ENCODE measurements at places on chromosomes 4 and X.

- DNase-seq: no peak
Measured at GRCh38 chr4:152342293-152342692, 193.6 kb downstream of the FBXW7 start.

DNA sequence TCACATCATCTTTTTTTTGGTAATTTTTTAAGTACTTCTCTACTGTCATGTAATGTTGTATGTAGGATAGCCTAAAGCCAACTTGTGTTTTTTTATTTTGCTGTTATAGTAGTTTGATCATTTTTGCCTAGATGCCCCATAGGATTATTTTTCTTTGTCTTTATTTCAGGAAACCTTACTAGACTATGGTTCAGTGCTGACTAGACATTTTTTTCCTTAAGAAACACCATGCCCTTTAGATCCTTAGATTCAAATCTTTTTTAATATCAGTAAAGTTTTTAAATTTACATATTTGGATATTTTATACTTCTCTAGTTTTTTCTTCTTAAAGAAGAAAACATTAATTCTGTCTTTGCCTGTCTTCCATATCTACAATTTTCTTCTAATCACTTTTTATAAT, 221.3 kb downstream of the IDS start:
- DNase-seq: no peak

- no peak for DNase-seq
Measured at GRCh38 chr4:71441186-71442169, 102.7 kb downstream of the SLC4A4 start.

- DNase-seq: no peak
Measured at GRCh38 chr4:152265149-152265621, 270.7 kb downstream of the FBXW7 start.

GRCh38 chr4:46676364-46676763, 232.7 kb downstream of the COX7B2 start:
- no peak for DNase-seq

GRCh38 chrX:19616959-19617358, 101.7 kb upstream of the MAP3K15 start:
- no peak for DNase-seq

DNA sequence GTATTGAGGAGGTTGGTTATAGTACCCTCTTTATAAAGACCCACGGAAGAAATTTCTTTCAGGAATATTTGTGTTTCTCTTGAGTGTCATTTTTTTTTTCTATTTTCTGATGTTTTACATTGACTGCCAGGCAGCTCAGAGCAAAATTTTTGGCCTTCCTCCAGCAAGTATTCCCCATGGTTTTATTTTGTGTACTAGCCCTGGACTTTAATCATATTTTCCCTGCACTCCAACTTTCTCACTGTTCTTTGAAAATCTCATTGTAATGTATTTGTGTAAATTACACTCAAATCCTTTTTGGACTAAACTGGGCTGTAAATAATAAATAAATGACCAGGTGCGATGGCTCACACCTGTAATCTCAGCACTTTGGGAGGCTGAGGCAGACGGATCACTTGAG, 45.6 kb upstream of the USP46 start:
- no peak for DNase-seq

GRCh38 chr4:175891851-175892250, 79.8 kb upstream of the GPM6A start:
- no peak for DNase-seq

GRCh38 chr4:90855111-90855510, 727.9 kb downstream of the CCSER1 start:
- no peak for DNase-seq

- no peak for DNase-seq
Measured at GRCh38 chr4:83062739-83063138, 27.8 kb downstream of the COPS4 start.

DNA sequence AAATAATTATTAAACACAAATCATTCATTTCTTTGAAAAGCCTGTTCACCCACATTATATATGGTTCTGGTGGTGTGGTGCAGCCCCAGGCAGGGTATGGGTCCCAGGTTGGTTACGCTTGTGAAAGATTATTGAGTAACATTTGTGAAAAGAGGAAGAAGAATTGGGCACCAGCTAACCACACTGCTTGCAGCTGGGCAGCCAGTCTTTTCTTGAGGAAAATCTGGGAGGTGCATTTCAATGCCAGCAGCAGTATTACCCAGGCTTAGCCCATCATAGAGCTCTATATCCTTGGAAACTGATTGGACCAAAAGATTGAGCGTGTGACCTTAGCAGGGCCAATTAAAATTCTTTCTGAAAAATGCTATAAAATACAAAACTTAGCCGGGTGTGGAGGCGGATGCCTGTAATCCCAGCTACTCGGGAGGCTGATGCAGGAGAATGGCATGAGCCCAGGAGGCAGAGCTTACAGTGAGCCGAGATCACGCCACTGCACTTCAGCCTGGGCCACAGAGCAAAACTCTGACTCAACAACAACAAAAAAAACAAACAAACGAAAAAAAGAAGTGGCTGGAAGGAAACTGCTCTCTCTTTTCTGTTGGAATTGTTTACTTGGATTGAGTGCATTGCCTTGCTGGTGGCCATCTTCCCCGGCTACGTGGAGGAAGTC, 9.7 kb upstream of the PLAC8 start:
- DNase-seq: no peak

- no peak for DNase-seq
Measured at GRCh38 chrX:15718283-15718970, 19.6 kb upstream of the CA5B start.

DNA sequence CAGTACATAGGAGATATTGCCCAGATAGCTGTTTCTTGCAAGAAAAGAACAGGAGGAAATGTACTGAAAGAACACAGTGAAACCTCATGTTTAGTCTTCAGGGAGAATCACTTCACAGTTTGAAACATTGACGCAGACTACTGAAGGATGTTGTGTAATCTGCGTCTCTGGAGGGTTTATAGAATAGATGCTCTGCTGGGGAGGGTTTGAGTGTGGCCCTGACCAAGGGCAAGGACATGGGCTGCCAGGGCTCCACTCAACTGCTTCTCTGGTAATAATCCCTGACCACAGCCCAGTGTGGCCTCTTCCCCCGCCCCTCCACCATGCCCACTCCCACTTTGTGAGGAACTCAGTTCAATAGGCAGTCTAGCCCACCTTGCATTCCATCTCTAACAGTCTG, 15.8 kb upstream of the ACE2 start:
- no peak for DNase-seq

- no peak for DNase-seq
Measured at GRCh38 chrX:64152857-64153256, 52.7 kb downstream of the AMER1 start.

DNA sequence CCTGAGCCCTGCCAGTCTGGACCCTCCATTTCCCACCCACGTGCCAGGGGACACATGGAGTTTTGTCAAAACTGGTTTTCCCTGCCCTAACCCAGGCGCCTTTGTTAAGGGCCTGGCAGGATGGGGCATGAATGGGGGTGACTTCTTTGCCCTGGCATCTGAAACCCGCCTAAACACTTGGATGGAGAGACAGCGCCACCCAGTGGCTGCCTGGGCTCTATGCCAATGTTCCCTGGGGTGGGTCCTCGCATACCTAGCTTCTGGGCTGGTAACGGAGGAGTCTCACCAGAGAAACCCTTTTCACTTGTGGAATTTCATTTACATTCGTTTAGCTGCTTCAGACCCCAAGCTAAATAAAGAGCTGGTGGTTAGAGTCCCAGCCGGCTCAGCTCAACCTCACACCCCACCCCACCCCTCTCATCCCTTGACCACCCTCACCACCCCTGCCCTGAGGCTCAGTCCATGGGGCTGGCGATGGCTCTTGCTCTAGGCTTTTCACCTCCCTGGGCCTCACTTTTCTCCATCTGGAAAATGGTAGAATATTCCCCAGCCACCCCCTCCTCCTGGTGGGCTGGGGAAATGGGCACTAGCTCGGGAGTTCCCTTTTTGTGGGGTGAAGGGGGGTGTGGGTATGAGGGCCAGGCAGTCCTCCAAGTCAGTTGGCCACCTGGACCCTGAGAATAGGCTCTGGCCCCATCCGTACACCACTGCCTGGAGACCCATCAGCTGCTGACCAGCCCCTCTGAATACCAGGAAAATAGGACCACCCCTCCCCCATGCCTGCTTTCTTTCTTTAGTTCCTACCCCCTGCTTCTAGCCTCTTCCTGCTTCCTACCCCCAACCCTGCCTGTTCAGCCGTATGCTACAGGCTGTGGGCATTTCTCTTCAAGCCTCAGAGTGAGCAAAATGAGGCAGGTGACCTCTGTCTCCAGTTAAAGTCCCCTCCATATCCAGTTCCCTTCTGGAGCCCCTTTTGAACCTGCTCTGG, 57.1 kb upstream of the PJA1 start:
- peak; percentile 46 for DNase-seq

- no peak for DNase-seq
Measured at GRCh38 chrX:111585337-111585736, 73.9 kb downstream of the SERTM2 start.

DNA sequence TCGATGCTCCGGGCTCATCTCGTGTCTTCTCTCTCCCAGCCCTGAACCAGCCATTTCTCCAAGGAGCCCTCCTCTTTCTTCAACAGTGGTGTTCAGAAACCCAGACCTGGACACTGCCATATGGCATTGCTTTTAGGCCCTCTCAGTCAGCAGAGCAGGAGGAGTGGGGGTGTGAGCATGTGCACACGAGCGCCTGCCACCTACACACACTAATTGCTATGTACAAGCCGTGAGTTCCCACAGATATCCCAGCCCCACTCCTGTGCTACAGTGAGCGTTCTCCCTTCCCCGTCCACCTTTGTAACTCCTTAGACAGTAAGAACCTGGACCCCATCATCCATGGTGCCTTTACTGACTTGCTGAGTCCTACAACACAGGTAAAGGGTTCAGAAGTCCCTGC, 53.8 kb downstream of the TNIP2 start:
- DNase-seq: no peak

GRCh38 chr4:152630324-152630723, 49.5 kb downstream of the TMEM154 start:
- no peak for DNase-seq

DNA sequence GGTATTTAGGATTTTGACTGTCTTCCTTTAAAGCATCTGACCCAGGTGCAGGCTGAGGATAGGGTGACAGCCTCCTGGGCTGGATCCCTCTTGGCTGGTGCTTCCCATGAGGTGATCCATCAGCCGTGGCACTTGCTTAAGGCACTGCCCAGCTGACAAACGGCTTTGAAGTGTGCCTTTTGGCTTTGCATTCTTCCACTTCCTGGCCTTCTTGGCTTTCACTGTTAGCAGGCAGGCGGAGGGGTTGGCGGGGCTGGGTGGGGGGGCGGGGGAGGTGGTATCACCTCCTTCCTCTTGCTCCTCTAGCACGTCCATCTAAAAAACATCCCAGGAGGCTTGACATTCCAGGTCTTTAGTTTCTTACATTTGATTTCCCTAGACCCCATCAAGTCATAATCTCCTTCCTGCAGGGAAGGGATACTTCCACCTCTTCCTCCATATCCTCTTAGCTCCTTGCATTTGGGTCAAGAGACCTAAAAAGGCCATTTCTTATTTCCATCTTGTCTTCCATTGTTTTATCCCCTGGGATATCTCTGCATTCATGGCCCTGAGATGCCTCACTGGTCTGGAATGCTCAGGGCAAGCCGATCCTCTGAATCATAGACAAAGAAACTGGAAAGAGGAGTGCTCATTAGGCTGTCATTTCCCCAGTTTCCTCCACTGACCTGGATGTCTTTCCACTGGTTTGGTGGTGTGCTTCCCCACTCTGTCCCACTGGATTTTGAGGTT, 11.3 kb upstream of the APLN start:
- no peak for DNase-seq

DNA sequence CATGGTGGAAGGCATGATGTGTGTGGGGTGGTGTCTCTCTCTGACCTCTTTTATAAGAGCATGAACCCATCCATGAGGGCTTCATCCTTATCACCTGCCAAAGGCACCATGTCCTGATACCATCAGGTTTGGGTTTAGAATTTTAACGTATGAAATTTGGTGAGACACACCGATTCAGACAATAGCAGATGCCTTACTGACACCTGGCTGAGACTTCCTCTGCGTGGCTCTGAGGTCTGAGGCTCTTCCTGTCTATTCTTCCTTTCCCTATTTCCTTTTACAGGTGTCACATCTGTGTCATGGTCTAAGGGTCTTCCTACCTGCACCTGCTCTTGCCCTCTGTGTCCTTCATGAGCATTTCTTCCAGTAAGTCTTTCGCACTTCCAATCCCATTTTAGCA, 320.7 kb upstream of the CLNK start:
- no peak for DNase-seq

DNA sequence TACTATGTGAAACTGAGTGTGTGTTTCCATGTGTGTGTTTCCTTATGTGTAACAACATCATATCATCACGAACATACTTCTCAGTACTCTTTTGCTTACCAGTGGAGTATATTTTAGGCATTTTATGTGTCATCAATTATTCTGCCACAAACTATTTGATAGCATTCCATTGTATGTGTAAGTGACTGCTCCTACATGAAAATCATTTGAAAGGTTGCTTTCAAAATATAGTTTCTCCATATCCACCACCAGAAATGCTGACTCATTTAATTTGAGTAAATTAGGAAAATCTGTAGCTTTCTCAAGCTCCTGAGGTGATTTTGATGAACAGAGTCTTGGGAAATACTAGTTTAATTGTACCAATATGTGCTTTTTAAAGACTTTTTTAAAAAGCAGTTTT, 376.2 kb downstream of the PCDH18 start:
- no peak for DNase-seq

DNA sequence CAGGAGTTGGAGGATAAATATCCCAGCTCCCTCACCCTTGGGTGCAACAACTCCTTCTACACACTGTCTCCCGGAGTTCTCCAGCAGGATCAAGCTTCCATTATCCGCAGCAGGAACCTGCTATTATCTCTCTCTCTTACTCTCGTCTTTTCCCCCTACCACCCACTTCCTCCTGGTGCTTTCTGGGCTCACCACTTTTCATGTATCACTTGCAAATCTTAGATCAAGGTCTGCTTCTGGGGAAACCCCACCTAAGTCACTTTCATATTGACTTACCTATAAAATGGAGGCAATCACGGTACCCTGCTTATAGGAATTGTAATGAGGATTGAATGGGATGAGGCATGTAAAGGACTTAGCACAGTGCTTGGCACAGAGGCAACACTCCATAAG, 589.5 kb downstream of the BCOR start:
- no peak for DNase-seq

GRCh38 chr4:81549984-81550383, 78.3 kb upstream of the RASGEF1B start:
- no peak for DNase-seq

DNA sequence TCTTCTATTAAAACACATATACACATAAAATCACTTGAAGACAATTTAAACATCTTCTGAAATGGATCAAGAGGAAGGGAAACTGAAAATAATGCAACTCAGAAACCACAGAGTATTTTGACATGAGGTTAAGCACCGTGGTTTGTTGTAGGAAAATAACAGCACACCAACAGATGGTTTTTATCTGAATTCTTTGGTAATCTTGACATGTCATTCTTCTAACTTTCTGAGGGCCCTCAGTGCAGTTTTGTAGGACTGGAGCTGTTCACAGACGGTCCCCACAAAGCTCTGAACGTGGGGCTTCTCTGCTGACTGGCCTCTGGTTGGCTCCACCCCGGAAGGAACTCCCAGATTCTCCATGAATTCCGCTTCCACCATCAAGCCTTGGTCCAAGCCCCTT, 16.0 kb upstream of the TLR8 start:
- DNase-seq: no peak

GRCh38 chr4:150385606-150386005, 196.3 kb upstream of the MAB21L2 start:
- DNase-seq: no peak
